Anterior cingulate cortex (tissue), 58 donors: ENCODE measurements at places on chromosomes 4 and X.

- no peak for DNase-seq
Measured at GRCh38 chr4:28973587-28974350, 1746.4 kb upstream of the PCDH7 start.

DNA sequence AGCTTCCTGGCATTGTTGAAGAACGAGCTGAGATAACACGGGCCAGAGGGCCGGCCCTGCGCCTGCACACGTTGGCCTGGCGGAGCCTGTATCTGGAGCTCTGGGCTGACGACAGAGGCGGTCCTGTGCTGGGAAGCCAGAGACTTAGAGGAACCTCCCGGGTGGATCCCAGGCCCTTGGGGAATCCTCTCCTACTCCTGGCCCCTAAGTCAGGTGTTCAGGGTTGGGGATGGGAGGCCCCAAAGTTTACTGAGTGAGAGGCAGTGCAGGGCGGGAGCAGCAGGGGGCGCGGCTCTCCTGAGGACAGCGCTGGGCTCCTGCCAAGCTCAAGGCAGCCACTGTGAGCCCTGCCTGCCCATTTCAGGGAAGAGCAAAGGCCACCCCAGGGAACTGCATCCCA, 2.5 kb upstream of the HTRA3 start:
- DNase-seq: no peak

DNA sequence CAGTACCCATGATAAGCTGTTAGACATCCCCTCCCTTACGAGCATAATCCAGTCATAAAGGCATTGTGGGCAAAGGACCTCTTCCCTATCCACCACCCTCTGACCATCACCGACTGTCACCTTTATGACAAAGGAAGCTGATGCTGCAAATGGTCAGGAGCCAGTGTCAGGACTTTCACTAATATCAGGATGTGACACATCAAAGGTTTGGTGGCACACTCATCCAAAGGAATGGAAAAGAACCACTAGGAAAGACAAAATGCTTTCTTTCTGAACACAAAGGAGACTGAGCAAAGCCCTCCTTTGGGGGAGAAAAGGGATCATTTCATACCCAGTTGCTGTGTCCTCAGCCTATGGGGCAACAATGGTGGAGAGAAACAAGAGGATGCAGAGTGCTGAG, 66.9 kb upstream of the PROM1 start:
- no peak for DNase-seq

DNA sequence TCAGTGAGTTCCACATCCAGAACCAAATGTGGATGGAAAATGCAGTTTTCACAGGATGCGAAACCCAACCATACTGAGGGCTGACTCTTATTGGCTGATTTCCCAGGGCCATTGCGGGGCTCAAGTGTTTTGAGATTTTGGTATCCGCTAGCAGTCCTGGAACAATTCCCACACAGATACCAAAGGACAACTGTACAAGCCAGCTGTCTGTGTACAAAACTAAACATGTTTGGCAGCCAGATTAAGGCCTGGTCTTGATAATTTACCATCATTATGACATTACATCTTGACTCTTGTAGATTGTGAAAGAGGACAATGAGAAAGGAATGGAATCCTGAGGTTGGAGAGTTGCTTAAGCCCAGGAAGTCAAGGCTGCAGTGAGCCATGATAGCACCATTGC, 121.9 kb downstream of the DKK2 start:
- no peak for DNase-seq

GRCh38 chr4:8278421-8279287, 9.1 kb downstream of the HTRA3 start:
- DNase-seq: no peak

DNA sequence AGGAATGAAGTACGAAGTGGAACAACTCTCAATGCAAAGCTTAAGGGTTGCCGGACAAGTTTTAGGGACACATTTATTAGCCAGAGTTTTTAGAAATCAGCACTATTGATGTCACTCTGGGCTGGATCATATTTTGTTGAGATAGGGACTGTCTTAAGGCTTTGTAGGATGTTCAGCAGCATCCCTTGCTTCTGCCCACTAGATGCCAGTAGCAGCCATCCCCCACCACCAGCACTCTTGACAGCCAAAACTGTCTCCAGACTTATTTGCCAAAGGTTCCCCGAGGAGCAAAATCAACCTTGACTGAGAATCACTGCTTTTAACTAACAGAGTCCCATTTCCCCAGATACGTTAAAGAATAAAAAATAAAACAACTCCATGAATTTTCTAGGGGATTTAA, 1497.3 kb downstream of the STIM2 start:
- DNase-seq: no peak

DNA sequence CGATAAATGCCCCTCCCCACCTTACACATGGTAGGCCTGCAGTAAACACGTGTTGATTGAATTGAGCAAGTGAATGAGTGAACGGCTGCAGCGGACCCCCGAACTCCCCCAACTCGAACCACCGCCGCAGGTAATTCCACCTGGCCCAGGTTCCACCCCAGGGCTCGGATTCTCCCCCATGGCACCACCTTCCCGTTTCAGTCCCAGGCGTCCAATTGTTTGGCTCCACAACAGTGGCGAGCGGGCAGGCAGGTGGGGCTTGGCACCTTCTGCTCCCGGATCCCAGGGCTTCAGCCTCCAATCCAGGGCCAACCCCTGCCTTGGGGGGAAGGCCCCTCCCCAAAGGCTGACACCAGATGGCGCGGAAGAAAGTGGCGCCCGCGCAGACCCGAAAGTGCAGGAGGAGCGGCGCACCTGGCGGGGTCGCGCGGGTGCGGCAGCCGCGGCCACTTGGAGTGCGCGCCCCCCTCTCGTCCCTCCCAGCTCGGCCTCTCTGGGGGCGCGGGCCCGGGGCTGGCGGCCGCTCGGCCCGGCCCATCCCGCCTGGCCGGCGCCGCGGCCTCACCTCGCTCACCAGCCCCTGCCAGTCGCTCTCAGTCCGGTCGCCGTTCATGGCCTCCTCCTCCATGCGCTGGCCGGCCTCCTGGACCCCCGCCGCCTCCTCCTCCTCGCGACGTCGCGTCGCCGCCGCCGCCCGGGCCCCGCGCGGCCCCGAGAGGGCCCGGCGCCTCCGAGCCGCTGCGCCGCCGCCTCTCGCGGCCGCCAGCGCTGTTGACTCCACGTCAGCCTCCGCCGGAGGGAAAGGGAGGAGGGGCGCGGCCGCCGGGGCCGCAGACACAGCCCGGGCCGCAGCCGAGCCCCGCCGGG, at the start of gene CCDC149:
CCDC149 (minus strand) TSS at position 791 of the 867 bp plus-strand sequence; CDS start at position 613, 178 bp downstream.
- peak; percentile 36 for DNase-seq

GRCh38 chr4:169307576-169307975, 36.8 kb upstream of the SH3RF1 start:
- DNase-seq: no peak

DNA sequence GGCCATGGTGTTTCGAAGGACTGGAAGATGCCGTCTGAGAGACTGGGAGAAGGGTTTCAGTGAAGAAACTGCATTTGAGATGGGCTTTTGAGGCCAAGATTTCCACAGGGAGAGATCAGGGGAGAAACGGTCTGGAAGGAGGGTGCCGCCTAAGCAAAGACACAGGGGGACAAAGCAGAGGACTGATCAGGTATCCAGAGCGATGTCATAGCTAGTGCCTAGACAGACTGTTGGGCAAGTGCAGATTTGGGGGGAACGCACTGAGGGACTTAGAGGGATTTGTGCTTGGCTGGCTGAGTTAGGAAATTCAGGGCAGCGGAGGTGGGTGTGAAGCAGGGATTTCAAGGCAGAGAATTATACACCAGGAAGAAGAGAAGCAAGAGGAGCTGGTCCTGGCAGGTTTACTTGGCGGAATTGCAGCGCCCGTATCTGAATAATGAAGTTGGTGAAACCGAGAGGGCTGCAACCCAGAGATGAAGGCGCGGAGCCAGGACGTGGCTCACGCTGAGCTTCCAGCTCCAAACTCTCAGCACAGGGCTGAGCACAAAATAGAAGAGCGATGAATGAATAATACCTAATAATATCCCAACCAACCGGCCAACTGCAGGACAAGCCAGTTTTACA, 106.9 kb downstream of the MAML3 start:
- DNase-seq: no peak

GRCh38 chr4:76947369-76947768, 2.2 kb upstream of the SEPTIN11 start:
- DNase-seq: no peak

- peak; percentile 85 for DNase-seq
Measured at GRCh38 chrX:389021-389441, 2.3 kb upstream of the PPP2R3B start.

DNA sequence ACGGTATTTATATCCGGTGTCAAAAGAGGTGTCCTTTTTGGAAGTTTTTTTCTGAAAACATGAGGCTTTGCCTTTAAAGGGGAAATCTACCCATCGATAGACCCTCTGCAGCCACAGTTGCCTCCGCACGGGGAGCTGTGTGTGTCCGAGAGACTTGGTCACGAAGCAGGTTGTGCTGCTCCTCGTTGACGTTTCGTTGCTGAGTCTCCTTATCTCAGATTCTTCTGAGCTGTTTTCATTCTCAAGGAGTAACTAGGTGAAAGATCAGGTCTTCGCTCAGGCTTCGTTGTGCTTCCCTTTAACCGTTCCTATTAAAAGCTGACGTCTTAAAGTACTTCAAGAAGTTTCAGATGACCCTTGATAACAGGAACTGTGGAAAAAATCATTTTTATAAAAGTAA, 23.8 kb downstream of the TRMT44 start:
- no peak for DNase-seq

DNA sequence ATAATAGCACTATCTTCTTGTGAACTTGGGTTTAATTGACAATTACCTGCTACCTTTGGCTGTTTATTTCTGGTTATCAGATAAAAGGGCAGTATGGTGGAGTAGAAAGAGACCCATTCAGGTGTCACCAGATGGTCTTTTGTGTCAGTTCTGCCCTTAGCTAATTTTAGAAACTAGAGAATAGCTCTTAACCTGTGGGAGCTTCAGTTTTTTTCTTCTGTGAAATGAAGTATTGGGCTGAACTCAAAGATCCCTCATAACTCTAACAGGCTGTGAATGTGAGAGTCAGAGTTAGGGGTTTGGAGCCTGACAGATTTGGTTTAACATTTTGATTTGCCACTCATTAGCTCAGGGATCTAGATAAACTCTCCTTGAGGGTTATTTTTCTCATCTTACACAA, 335.2 kb downstream of the PPP1R2C start:
- DNase-seq: no peak

- DNase-seq: no peak
Measured at GRCh38 chr4:26105815-26106699, 192.0 kb downstream of the SMIM20 start.

GRCh38 chr4:76974150-76974549, 24.6 kb downstream of the SEPTIN11 start:
- no peak for DNase-seq

DNA sequence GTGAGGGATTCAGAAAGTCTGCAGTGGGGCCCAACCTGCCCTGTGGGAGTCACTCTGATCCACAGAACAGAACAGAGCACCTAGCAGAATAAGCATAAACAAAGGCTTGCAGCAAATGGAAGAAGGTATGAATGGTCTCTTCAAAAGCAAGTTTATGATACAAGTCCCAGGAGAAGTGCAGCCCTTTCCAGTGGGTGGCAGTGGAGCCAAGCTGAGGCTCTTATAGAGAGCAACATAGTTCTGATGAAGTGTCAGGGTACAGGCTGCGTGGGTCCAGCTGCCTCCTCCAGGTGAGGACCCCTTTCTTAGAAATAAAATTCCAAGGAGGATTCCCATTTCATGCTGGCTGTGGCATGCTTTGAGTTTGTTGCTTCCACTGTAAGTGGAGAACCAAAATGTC, 88.8 kb upstream of the PAK3 start:
- DNase-seq: no peak

GRCh38 chr4:143294710-143295275, 41.9 kb upstream of the GAB1 start:
- no peak for DNase-seq

GRCh38 chr4:61275241-61275640, 75.1 kb downstream of the ADGRL3 start:
- DNase-seq: no peak

- no peak for DNase-seq
Measured at GRCh38 chrX:44439242-44439794, 95.8 kb upstream of the EFHC2 start.

GRCh38 chrX:34764852-34765361, 107.8 kb upstream of the TMEM47 start:
- no peak for DNase-seq

DNA sequence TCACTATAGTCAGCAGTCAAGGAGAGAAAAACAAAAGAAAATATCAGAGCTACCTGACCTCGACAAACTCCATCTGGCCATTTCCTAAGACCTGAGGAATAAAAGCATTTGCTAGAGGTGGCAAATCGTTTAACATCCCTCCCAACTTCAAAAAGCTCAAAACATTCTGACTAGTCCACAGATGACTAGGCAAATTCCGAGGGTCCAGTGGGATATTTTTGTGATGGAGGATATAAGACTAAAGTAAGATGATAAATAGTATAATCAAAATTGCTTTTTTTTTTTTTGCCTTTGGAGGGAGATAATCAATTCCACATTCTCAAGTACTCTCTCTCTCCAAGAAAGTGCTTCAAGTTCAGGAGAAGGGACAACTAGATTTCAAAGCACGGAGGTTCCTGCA, 119.1 kb upstream of the ETNPPL start:
- DNase-seq: no peak

- DNase-seq: no peak
Measured at GRCh38 chrX:24153178-24153795, 3.8 kb downstream of the ZFX start.

DNA sequence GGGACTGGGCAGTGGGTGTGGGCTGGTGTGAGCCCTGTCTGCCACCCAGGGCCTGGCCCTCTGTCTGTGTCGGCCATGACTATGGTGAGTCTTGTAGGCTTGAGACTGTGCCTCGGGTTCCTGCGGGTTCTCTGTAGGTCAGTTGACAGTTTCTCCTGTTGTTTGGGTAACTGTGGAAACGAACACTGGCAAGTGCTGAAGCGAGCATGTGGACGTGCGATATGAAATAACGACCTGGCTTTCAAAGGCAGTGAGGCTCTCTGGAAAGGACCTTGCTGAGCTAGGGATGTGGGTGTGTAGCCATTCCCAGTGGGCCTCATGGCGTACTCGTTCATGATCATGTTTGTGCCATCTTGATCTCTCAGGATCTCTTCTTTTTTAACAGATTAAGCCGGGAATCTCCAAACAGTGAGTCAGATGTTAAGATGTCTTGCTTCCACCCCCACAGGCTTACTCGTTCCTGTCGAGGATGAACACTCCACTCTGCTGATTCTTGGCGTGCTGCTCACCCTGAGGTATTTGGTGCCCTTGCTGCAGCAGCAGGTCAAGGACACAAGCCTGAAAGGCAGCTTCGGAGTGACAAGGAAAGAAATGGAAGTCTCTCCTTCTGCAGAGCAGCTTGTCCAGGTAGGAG, 41.3 kb downstream of the HTT start:
- DNase-seq: no peak

GRCh38 chr4:186666252-186666651, 57.4 kb downstream of the FAT1 start:
- no peak for DNase-seq

DNA sequence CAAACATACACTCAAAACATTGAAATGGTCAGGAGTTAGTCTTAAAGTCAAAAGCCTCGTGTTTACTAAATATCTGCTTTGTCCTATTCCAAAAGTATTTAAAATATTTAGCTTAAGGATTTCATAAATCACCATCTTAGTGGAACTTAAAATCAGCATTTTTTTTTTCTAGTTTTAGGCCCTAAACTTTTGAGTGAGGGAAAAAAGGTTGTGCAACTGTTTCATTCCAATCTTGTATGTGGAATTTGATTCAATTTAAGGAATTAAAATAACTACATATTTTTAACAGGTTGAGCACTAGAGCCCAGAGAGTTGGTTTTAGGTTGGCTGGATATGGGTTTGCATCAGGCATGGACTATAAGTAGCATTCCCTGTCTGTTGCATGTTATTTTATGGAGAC, 35.7 kb upstream of the ANK2 start:
- DNase-seq: no peak

- DNase-seq: no peak
Measured at GRCh38 chr4:189613207-189613606, 327.5 kb upstream of the FRG1 start.
